ENCODE measurements at places on chromosomes 11 and 22.

DNA sequence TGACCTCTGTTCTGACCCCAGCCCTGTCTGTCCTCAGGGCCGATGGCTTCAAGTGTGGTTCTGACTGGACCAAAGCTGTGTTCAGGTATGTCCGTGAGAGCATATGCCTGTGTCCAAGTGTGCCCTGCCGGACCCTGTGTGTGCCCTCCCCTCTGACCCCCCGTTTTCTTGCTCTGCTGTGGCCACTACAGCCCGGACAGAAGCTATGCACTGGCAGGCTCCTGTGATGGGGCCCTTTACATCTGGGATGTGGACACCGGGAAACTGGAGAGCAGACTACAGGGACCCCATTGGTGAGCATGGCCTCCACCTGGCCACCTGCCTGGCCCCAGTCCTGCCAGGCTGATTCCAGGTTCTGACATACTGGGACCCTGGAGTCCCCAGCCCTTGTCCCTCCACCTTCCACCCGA, 14.5 kb downstream of the ATG16L2 start:
- no peak for DNase-seq

GRCh38 chr11:84947970-84948580, 679.1 kb downstream of the DLG2 start:
- no peak for DNase-seq

GRCh38 chr22:28983190-28983589, 78.4 kb downstream of the C22orf31 start:
- DNase-seq = no peak

DNA sequence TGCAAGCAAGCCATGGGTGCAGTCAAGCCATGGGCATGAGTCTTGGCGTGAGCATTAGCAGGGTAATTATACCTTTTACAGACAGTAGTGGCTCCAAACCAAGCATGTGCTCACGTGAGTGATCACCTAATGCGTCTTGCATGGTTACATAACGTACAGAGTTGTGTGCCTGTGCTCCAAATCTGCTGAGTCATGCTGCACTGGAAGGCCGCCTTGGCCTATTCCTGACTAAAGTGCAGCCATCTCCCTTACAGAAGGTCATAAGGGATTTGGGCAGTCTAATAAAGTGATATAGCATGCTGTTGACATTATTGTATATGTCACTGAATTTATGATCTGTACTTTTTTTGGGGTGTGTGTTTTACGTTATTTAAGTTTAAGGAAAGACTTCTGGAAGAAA, 102.4 kb downstream of the ARHGAP42 start:
- DNase-seq = no peak

- DNase-seq = no peak
Measured at GRCh38 chr11:130063451-130063850, 6.2 kb upstream of the APLP2 start.

DNA sequence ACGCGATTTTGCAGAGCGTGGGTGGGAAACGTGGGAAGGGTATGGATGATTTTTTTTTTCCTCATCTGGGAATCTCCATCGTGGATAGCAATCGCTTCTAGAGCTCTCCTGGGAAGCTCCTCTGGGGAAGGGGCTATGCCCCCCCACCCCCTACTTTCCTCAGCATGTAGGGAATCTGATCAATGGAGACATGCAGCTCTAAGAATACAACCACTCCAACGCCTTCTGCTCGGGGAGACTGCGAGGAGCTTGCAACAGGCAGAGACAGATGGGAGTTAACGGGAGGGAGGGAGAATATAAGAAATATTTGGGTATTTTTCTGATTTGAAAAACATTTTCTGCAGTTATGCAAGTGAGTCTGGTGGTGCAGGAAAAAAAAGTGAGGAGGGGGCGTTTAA, 104.6 kb upstream of the HSD17B12 start:
- no peak for DNase-seq

Data from MM.1S (cell line).